NB4 (cell line): ENCODE measurements at places on chromosomes 6 and 20.

DNA sequence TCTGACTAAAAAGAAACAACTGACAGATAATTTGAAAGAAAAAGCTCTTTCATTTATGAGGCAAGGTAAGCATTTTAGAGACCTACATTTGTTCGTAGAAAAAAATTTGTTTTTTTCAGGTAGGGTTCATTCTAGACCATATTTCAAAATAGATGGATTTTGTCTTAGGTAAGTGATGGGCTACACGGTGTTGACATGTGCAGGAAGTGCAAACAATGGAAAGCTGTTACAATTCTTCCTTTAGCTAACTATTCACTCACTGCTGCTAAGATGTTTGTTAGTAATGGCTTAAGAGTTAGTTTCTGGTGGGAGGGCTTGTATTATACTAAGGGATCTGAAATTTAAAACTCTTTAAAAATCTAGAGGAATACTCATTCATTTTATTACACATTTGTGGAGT lies 96.7 kb downstream of the CD109 start:
- DNase-seq = no peak

GRCh38 chr6:44169154-44169553 lies 10.5 kb downstream of the CAPN11 start:
- no peak for DNase-seq

GRCh38 chr6:116395647-116396046 lies 24.9 kb downstream of the DSE start:
- DNase-seq = no peak

DNA sequence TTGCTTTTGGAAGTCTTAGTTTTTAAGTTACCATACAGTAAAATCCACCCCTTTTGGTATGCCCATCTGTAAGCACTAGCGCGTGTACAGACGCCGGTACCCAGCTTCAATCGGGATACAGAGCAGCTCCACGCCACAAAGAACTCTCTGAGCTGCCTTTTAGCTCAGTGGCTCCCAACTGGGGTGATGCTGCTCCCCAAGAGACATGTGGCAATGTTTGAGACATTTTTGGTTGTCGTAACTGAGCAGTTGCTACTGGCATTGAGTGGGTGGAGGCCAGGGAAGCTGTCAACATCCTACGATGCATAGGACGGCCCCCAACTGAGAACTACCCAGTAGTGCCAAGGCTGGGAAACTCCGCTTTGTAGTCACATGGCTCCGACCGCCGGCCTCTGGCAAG lies 73.3 kb downstream of the BMP7 start:
- peak; percentile 18 for DNase-seq

- DNase-seq = no peak
Observed at GRCh38 chr6:63509652-63510352, 62.5 kb upstream of the LOC128125822 start.

DNA sequence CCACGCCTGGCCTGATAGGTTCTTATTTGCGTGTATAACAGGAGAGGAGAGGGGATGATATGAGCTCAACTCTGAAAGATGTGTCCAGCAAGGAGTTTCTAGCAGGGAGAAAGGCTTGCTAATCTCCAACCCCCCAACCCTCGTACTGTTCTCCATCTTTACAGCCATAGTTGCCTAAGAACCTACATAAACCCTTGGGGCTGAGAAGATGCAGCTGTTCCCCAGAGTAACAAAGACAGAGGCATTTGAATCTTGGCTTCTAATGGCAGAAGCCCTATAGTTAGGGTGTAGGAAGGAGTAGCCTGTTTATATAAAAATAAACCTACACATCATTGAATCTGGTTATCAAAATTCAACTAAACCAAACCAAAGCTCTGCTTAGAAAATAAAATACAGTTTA lies 631.4 kb upstream of the SLC35B3 start:
- no peak for DNase-seq

DNA sequence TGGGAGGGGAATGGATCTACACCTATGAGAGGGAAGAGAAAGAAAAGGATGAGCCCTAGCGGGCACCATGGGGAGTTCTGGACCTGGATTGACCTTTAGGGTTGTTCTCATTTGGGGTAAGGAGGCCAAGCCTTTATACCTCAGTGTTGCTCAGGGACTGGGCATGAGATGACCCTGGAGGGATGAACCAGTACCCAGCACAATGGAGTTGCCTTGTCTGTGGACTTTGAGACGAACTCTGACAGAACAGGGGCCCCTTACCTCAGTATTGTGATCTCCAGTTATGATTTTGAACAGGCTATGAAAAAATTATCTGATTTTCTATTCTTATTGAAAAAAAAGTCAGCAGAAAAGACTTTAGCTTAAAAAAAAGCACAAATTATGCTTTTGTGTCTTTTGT lies 88.6 kb downstream of the FOXA2 start:
- no peak for DNase-seq

DNA sequence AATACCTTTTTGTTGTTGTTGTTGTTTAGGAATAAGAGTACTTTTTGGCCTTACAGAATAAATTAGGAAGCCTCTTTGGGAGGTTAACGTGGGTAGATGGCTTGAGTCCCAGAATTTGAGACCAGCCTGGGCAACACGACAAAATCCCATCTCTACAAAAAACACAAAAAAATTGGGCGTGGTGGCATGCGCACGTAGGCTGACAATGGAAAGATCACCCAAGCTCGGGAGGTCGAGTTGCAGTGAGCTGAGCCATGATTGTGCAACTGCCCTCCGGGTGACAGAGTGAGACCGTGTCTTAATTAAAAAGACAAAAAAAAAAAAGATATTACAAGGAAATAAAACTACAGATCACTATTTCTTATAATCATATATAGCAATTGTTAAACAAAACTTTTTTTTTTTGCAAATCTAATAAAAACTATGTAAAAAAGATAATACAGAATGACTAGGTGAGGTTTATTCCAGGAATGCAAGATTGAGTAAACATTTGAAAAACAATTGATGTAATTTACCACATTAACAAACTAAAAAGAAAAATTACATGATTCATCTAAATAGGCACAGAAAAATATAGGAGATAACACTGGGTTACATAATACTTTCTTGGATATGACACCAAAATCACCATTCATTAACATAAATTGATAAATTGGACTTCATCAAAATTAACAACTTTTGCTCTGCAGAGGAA lies 43.6 kb upstream of the ASCC3 start:
- DNase-seq = peak; percentile 14

GRCh38 chr6:167455371-167455770 lies 130.5 kb downstream of the TTLL2 start:
- DNase-seq = no peak
